ENCODE measurements at places on chromosomes 3 and 15.

DNA sequence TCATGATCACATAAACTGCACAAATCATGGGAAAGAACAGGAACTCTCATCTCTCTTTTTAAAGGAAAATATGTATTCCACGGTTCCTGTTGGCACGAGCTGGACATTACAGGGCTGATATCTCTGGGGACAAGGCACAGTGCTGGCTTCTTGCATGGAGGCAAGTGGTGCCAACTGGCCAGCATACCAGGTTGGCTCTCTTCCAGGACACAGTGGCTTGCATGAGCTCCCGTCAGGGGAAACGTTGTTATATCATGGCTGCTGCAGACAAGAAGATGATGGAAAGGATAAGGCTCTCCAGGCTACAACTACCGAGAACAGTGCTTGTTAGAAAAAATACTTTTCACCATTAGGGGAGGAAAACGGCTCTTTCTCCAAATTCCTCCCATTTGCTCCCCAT is 283.9 kb downstream of the RORA start:
- no peak for DNase-seq

DNA sequence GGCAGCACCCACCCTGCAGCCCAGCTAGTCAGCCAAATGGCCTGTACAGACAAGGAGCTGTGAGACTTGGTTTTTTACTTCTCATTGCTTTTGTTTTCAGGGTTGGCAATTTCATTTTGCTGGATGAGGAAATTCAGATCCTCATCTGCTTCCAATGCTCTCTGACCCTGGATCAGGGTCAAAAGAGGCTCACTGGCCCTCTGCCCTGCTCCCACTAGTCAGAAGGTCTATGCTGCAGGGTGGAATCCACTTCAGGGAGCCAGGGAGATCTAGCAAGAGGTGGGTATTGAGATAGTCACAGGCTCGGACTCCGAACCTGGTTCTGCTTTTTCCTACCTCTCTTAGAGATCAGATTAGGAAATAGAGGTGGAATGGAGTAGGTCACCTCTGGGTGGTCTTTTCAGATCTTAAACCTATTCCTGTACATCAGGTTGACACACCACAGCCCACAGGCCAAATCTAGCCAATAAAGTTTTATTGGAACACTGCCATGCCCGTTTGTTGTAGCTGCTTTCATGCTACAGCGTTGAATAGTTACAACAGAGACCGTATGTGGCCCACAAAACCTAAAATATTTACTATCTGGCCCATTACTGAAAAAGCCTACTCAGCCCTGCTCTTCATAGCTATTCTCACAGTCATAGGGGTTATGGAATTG is 26.4 kb upstream of the GLCE start:
- DNase-seq, result no peak

DNA sequence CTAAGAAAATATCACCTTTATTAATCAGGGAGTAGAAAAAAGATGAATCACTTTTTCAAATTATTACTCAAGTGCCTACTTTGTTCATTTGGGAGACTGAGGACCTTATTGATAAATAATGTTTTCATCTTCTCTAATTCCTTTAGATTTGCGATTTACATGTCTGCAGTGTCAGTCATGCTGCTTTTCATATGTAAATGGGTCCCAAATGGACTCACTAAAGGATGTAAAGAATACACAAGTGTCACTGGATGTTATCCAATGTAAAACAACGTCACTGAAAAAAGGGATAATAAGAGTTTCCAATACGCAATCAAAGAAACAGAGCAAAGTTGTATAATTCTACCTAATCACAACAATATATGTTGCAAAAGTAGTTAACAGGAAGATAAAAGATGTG is 84.9 kb downstream of the TFDP2 start:
- DNase-seq, result no peak

DNA sequence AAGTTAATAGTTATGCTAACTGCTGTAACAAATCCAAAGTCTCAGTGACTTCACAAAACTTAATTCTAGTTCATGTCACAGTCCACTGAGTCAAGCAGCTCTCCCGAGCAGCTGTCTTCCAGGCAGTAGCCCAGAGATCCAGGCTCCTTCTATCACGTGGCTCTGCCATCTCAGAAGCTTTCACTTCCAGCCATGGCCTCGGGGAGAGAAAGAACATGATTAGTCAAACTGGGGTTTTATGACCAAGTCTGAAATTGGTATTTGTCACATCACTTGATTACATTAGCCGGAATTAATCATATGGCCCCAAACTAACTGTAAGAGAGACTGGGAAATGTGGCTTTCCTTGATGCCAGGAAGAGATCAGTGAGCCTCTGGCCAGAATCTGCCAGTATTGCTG is 70.2 kb upstream of the DGKG start:
- no peak for DNase-seq

GRCh38 chr3:191262650-191263049 is 63.6 kb downstream of the OSTN start:
- no peak for DNase-seq

DNA sequence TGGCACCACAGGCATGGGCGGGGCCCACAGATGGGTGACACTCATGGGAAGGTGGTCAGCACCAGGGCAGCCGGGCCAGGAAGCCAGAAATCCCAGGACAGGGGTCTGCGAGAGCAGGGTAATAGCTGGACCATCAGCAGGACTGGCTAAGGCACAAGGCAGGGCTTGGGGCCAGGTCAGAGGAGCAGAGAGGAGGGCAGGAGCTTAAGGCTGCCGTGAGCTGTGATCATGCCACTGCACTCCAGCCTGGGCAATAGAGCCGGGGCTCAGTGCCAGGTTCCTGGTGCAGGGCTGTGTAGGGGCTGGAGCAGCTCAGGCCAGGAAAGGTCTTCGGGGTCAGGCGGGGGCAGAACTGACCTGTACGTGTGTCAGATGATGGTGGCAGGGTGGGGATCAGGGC is 64.2 kb upstream of the LINGO1 start:
- no peak for DNase-seq

DNA sequence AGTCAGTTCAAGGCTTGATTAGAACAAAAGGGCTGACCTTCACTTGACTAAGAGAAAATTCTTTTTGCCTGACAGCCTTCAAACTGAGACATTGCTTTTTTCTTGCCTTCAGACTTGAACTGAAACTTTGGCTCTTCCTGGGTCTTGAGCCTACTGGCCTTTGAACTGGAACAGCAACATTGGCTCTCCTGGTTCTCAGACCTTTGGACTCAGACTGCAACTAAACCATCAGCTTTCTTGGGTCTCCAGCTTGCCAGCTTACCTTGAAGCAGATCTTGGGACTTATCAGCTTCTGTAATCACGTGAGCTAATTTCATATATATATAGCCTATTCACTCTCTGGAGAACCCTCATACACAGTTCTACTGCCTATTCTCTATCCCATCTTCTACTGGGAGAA is 19.5 kb upstream of the WDR49 start:
- DNase-seq, result no peak

DNA sequence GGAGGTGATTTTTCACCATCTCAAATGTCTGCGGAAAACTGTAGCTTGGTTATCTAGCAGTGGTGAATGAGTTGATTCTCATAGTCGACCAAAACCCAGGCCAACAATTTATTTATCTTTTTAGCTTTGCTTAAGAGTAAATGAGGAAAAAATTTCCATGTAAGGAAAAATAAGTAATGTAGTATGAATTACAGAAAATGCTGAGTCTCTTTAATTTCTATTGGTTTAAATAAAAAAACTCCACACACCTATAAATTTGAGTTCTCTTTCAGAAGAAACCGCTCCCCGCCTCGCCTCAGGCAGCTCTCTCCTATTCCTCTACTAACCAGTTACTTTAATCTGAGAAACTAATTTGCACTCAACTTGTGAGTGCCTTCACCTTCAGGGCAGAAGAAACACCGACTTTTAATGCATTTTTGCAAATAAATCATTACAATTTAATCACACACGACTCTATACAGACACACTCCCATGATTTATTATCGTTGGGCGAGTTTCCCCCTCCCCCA is 540 bp upstream of the RSRC1 start:
- no peak for DNase-seq
